Activated naive CD4-positive, alpha-beta T cell (primary cell): ENCODE measurements at places on chromosomes 1 and 21.
A peak's percentile ranks its signal among the peaks of the same experiment; 100 is the strongest.

- DNase-seq = no peak
Observed at GRCh38 chr1:65626003-65626402, 166.7 kb upstream of the PDE4B start.

GRCh38 chr1:246416261-246416660 lies 90.8 kb downstream of the SMYD3 start:
- DNase-seq = no peak

DNA sequence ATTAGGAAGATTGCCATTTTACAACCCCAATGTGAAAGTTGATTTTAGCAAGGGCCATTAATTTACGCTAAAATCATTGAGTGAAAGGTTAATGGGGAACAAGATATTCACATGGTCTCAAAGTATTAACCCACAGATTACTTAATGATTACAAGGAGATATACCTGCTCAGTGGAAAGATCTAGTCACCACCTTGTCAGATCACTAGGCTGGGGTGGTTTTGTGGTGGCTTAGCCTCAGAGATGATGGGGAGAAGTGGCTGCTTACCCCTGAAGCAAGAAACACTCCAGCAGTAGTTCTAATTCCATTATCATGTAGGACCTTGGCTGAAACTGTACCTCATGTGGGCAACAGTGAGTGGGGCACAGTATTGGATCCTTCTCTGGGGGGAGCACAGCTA lies 20.1 kb upstream of the TRIM33 start:
- DNase-seq = no peak

DNA sequence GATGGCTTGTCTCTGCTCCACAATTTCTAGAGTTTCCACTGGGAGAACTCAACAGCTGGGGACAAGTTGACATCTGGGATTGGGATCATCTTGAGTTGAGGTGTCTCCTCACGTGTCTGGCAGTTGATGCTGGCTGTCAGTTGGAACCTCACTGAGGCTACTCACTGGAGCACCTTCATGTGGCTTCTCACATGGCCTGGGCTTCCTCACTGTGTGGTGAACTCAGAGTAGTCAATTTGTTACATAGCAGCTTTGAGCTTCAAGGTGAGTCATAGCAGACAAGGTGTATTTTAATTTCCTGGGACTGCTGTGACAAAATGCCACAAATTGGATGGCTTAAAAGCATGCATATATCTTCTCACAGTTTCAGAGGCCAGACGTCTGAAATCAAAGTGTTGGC lies 44.0 kb downstream of the NTNG1 start:
- DNase-seq = no peak

DNA sequence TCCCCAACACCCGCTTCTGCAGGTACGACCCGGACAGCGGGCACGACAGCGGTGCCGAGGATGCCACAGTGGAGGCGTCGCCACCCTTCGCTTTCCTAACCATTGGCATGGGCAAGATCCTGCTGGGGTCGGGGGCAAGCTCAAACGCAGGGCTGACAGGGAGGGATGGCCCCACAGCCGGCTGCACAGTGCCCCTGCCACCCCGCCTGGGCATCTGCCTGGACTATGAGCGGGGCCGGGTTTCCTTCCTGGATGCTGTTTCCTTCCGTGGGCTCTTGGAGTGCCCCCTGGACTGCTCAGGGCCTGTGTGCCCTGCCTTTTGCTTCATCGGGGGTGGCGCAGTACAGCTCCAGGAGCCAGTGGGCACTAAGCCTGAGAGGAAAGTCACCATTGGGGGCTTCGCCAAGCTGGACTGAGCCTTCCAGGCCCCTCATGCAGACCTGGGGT lies 10.1 kb downstream of the TRIM46 start:
- DNase-seq = no peak

GRCh38 chr1:116352349-116352813 lies 20.7 kb upstream of the ATP1A1 start:
- no peak for DNase-seq

GRCh38 chr1:245654460-245655050 lies 499.8 kb downstream of the KIF26B start:
- DNase-seq = no peak

- no peak for DNase-seq
Observed at GRCh38 chr1:58726581-58726980, 26.7 kb upstream of the MYSM1 start.

GRCh38 chr1:166822385-166822784 lies 16.9 kb upstream of the POGK start:
- no peak for DNase-seq

DNA sequence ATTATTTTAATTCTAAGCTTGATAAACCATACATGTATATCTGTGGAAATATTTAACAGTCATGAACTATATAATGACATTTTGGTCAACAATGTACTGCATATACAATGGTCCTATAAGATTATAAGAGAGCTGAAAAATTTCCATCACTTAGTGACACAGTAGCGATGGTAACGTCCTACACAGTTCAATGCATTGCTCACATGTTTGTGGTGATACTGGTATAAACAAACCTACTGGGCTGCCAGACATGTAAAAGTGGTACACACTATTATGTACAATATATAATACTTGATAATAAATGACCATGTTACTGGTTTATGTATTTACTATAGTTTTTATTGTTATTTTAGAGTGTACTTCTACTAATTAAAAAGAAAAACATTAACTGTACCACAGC lies 841.9 kb downstream of the LTN1 start:
- no peak for DNase-seq

DNA sequence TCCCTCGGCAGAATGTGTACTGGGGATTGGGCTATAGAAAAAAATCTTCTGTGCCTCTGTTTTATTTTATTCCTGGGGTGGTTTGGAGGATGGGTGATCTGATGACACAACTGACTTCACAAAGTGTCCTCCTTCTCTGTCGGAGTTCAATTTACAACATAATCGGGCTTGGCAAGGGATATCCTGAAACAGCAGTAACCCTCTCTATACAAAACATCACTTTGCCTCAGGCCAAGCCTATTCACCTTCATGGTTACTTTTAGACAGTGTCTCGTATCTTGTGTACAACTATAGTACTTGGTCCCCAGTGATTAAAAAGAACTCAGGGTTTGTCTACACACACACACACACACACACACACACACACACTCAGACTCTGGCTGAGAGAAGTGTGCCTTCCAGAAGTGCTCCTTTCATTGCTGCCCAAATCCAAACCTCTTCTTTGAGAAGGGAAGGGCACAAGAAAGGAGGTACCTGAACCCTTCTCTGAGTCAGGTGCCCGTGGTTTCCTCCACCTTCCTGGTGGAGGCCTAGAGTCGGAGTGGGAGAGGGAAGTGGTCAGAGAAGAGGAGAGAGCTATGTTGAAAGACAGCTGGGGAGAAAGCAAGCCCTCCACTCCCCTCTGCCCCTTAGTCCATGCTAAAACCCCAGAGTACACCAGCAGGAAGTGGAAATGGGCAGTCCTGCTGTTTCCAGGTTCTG lies 62.4 kb upstream of the POU2F1 start:
- DNase-seq = no peak

- DNase-seq = no peak
Observed at GRCh38 chr1:175737451-175737850, 5.9 kb downstream of the TNR start.

DNA sequence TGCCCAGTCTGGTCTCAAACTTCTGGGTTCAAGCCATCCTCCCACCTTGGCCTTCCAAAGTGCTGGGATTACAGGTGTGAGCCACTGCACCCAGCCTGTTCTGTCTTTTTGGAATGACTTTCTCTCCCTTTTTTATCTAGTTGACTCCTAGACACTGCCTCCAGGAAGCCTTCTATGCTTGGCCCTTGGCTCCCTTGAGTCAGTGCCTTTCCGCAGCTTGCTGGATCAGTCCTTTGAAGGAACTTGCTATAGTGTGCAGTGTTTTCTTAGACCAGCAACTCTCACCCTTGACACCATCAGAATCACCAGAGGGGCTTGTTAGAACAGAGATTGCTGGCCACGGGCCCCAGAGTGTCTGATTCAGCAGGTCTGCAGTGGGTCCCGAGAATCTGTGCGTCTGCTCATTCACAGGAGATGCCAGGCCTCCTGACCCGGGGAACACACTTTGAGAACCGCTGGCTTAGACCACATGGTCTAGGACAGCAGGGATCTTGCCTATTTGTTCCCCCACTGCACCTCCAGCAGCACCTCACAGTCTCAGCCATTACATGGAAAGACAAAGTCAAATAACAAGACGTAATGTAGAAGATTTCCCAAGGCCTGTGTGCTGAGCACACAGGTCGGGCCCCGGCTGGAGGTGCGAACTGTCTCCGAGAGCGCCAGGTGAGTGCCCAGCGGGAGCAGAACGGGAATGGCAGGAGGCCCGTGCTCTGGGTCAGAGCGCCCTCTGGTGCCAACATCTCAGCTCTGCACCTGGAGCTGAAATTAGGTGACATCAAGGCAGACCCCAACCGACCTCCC lies 27.4 kb upstream of the CTPS1 start:
- peak; percentile 37 for DNase-seq

DNA sequence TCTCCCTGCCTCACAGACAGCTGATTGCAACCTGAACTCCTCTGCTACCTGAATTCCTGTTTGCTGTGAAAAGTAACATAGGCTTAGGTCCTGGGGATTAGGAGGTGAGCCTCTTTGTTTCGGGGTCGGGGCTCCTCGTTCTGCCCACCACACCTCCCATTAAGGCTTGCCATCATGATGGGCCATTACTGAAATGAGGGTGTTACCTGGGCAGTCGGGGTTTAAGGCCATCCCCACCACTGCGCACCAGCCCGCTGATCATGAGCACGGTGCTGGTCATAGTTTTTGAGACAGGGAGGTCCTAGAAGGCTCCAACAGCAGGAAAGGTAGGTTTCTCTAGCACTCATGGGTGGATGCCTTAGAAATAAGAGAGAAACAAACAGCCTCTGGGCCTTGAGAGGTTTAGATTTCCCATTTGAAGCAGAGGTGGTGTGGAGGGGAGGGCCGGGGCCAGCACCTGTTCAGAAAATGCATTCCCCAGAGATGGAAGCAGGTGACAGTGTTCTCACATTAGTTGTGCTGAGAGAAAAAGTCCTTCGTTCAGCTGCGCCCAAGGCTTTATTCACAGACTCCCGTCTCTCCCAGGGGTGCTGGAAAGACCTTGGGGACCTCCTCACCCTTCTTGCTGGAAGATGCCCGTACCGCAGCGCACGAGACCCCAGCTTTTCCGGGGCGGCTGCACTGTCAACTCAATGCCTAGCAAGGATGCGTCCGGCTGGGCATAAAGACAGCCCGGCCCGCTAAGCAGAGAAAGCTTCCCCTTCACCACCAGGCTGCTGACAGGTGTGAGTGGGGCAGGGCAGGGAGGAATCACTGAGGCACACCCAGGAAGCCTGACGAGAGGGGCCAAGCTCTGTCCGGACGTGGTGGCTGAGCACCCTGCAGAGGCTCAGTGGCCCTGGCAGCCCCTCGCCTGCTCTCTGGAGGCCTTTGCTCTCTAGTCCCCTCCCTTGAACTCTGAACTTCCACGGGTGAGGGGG lies 125.5 kb downstream of the PGBD5 start:
- no peak for DNase-seq

GRCh38 chr1:81670286-81670685 lies 130.4 kb upstream of the ADGRL2 start:
- no peak for DNase-seq

DNA sequence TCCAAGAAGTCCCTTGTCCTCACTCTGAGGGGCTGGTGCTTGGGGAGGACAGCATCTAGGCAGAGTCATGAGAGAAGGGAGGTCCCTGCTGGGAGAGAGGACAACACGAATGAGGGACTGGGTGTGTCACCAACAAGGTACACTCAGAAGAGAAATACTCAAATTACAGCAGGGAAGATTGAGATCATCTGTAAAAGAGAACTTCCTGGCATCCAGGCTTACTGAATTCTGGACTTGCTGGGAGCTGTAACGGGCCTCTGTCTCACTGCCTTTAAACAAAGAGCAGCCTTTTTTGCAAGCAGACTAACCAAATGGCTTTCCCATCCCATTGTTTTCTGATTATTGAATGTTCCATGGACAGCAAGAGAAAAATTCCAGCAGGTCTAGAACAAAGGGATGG lies 195.7 kb upstream of the RAB4A start:
- DNase-seq = no peak

GRCh38 chr1:186113461-186113860 lies 261.6 kb downstream of the TPR start:
- no peak for DNase-seq

GRCh38 chr1:215672482-215672881 lies 105.4 kb downstream of the KCTD3 start:
- no peak for DNase-seq

DNA sequence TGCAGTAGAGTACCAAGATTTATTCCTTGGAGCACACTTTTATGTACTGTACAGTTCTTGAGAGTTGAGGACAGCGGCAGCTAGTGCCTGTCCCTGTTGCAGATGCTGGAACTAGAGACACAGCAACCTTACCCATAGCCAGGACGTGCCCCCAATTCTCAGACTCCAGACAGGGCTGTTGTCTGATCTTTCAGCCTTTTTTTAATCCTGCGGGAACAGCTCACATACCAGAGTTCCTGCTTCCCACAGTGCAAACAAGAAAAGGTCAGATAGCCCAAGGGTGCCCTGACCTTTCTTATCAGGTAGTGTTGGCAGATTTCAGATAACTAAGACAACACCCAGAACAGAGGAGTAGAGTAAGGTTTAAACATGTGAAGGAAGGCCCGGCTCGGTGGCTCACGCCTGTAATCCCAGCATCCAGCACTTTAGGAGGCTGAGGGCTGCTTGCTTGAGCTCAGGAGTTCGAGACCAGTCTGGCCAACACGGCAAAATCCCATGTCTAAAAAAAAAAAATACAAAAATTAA lies 78.5 kb downstream of the DOP1B start:
- DNase-seq = no peak

- DNase-seq = no peak
Observed at GRCh38 chr1:23574265-23574754, 15.0 kb upstream of the ID3 start.

GRCh38 chr1:27438621-27439061 lies 46.2 kb downstream of the GPR3 start:
- DNase-seq = no peak

DNA sequence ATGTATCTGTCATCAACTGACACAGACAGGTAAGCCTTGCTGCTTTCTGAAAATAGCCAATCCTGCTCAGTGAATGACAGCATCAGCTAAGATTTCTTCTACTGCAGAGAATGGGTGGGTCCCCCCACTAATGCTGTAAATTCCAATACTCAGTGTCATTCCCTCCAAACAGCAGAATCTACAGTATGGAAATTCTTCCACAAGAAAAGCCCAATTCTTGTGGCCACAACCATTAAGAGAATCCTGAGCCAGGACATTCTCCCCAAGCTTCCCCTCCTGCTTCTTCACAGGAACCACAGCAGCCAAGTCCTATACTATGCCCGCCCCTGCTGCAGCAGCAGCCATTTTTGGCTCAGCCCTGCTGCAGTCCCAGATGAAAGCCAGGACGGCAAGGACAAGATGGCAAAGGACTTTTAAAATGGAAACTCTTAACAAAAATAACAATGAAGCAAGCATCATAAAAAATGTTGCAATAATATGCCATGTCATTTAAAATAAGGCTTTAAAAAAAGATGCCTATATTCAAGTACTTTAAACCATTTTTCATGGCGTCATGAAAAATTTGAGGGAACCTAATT lies 26.8 kb downstream of the EIF4G3 start:
- DNase-seq = no peak

DNA sequence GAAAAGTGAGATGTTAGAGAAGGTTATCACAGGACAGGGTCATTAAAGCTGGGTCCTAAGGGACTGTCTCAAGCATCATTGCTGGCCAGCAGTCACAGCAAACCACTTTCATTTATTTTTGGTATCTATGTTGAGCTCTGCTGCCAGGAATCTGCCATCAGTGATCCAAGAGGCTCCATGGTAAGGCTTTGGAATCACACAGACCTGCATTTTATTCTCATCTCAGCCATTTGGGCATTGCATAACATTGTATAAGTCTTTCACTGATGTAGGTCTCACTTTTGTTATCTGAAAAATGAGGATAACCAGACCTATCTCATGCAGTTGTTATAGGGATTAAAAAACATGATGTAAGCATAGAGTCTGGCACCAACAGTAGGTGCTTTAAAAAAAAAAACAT lies 77.5 kb downstream of the OMA1 start:
- DNase-seq = no peak
